ENCODE measurements at places on chromosomes 13 and 19.

GRCh38 chr13:45696610-45697226 lies 5.4 kb upstream of the CBY2 start:
- DNase-seq = no peak

DNA sequence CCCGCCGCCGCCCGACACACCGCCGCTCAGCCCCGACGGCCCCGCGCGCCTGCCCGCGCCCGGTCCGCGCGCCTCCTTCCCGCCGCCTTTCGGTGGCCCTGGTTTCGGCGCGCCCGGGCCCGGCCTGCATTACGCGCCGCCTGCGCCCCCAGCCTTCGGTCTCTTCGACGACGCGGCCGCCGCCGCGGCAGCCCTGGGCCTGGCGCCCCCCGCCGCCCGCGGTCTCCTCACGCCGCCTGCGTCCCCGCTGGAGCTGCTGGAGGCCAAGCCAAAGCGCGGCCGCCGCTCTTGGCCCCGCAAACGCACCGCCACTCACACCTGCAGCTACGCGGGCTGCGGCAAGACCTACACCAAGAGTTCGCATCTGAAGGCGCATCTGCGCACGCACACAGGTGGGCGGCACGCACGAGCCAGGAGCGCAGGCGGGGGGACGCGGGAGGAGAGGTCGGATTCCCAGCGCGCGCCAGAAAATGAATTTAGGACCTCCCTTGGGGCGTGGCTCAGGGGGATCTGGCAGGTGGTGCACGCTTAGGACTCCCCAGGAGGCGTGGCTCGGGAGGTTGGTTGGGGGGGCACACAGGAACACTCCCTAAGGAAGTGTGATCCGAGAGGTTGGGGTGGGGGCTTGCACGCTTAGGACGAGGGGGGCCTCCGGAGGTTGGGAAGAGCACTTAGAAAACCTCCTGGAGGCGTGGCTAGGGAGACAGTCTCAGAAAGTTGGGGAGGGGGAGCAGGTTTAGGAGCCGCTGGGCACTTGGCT lies 1.2 kb downstream of the KLF2 start:
- peak; percentile 78 for DNase-seq

GRCh38 chr19:15118248-15118647 lies 11.0 kb downstream of the SYDE1 start:
- DNase-seq = no peak

GRCh38 chr19:50418176-50419021 lies at the start of gene SPIB:
SPIB (plus strand) TSS chr19:50418938; CDS start chr19:50418963, 25 bp downstream.
- no peak for DNase-seq

GRCh38 chr13:67827992-67828391 lies 597.9 kb upstream of the PCDH9 start:
- no peak for DNase-seq

- DNase-seq = no peak
Observed at GRCh38 chr19:3766520-3766919, 4.0 kb downstream of the MRPL54 start.

GRCh38 chr13:28282451-28282850 lies 144.1 kb downstream of the PAN3 start:
- DNase-seq = no peak

GRCh38 chr13:34757441-34757840 lies 184.6 kb upstream of the NBEA start:
- DNase-seq = no peak

DNA sequence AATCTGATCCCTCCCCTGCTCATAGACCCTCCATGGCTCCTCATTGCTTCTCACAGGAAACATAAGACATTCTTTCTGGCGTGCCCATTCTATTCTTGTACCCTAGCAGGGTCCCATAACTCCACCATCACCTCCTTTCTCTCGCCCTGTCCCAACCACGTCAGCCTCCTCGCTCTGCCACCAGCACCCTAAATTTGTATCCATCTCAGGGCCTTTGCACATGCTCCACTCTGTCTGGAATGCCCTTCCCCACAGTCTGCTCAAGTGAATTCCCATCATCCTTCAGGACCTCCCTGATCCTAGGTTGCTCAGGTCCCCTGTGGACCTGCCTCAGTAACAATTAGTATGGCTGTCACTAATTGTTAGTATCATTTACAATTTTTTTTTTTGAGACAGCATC lies 10.5 kb downstream of the B3GNT3 start:
- DNase-seq = no peak

- no peak for DNase-seq
Observed at GRCh38 chr13:35700671-35701070, 224.2 kb upstream of the MAB21L1 start.

DNA sequence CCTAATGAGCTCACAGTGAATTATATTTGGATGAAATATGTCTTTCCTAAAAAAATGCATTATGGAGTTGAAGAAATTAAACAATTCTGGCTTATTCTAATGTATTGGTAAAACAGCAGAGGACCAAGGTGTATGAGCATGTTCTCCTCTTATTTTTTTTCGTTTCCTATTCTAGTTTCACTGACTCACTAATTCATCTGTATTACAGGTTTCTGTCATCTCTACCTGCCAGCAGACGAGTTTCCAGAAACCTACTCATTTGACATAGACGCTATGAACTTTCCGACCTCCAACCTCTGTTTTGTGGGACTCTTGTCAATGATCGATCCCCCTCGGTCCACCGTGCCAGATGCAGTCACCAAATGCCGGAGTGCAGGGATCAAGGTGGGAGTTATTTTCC lies 20.3 kb downstream of the ATP12A start:
- DNase-seq = no peak

- DNase-seq = no peak
Observed at GRCh38 chr19:54035215-54036178, 28.2 kb downstream of the VSTM1 start.

- DNase-seq = no peak
Observed at GRCh38 chr13:25217023-25217885, 45.2 kb upstream of the AMER2 start.

DNA sequence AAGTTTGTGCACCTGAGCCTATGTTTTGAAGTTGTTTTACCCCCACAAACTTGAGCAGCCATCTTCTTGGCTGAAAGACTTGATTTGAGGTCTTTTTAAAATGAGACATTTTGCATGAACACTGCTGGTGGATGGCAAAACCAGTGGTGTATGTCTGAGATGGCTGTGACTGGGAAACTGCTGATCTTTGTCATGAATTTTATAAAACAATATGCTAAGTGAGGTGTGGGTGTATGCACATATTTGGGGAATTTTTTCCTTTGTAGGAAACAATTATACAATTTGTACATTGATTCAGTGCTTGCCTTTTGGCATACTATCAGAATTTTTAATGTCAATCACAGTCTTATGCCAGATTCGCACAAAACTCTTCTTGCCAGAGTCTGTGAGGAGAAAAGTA lies 52.5 kb downstream of the ZAR1L start:
- no peak for DNase-seq

GRCh38 chr13:93549326-93550005 lies 322.9 kb downstream of the GPC6 start:
- DNase-seq = no peak

- DNase-seq = no peak
Observed at GRCh38 chr19:7288977-7289376, 5.2 kb downstream of the INSR start.

DNA sequence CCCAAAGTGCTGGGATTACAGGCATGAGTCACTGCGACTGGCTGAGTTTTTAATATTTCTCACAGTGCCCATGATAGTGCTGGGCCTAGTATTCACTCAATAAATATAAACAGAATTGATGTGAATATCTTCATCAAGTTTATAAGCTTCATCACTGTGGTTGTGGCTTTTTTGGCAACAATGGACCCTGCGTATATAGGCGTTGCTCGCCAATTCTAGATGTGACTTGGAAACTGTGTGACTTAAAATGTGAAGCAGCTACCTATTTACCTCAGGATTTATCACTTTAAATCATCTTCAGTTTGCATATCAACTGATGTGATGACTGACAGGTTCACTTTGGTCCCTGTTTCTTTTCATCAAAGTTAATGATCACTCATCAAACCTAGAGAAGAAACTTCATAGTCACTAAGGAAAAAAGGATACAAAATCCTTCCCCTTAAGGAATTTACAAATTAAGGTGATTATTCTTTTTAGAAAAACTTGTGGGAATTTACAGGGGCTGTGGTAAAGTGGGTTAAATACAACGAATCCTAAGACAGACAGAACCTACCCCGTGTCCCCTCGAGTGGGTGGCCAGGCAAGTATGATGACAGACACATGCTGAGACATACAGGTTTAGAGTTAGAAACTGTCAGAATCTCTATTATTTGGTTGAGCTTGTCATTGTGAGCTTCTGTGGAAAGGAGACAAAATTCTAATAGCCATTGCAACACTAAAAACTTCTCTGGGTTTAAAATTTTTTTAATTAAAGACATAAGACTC lies 101.3 kb downstream of the AKAP11 start:
- DNase-seq = no peak

DNA sequence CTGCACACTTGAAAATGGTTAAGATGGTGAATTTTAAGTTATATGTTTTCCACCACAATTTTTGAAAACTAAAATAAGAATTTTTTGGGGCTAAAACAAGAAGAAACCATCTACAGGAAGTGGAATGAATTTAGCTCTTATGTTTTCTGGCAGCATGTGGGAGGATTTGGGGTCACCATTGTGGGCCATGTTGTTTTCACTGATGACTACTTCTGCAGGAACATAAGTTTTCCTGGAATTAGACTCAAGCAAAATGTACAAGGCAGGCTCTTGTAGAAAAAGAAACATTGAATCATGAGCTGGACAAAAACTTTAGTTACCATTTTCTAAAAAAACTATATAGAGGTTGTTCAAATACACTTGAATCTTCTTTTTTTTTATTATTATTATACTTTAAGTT lies 125.3 kb upstream of the C1QTNF9B start:
- DNase-seq = no peak

DNA sequence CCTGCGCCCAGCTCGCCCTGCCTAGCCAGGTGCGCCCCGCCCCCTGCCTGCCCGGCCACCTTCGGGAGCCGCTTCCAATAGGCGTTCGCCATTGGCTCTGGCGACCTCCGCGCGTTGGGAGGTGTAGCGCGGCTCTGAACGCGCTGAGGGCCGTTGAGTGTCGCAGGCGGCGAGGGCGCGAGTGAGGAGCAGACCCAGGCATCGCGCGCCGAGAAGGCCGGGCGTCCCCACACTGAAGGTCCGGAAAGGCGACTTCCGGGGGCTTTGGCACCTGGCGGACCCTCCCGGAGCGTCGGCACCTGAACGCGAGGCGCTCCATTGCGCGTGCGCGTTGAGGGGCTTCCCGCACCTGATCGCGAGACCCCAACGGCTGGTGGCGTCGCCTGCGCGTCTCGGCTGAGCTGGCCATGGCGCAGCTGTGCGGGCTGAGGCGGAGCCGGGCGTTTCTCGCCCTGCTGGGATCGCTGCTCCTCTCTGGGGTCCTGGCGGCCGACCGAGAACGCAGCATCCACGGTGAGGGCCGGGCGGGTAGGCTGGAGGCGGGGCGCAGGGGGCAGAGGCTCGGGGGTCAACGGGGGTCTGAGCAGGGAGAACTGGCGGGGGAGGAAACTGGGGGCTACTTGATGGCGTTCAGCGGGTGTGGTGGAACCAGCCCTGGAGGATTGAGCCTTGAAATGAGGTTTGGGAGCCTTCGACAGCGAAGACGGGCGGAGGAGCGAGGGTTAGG lies at the start of gene SPINT2:
SPINT2 (plus strand) TSS at position 88 of the 727 bp plus-strand sequence; CDS start at position 408, 320 bp downstream.
- peak; percentile 47 for DNase-seq

GRCh38 chr13:49953560-49953959 lies 17.4 kb upstream of the SPRYD7 start:
- no peak for DNase-seq

DNA sequence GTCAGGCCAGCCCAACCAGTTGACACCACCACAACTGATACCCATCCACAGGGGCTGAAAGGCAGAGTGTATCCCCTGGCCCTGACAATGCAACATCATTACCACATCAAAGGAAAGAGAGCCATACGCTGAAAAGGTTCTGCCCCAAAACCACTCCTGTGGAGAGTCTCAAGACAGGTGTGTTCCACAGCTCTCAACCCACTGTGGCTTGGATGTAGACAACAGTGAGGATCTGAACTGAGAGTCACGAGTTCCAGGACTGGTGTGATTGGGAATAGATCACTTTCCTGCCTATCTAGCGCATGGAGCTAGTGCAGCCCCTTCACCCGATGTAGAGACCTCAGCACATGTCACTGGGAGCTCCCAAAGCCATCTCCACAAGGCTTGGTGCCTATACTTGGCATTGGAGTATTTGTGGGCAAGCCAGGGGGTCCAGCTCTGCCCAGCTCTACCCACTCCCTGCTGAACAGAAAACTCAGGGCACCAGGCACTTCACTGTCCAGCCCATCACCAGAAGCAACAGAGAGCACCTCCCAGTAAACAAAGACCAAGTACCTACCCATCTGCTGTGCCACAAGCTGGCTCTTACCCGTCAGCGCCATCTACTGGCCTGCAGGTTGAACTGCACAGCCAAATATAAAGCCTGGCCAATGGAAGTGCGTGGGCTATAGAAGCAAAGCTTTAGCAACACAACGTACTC lies 579.5 kb downstream of the UQCRFS1 start:
- DNase-seq = no peak

DNA sequence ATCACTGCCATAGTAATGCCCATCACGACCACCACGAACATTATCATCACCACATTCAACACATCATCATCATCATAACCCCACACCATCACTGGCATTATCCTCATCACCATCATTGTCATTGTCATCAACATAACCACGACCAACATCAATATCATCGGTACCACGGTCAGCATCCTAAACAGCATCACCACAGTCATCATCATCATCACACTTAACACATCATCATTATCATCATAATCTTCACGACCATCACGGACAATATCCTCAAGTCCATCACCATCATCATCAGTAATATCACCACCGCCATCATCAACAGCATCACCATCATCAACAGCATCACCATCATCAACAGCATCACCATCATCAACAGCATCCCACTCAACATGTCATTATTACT lies 70.3 kb downstream of the MBD3L1 start:
- no peak for DNase-seq

GRCh38 chr13:44404261-44405132 lies 30.9 kb downstream of the SERP2 start:
- no peak for DNase-seq

- no peak for DNase-seq
Observed at GRCh38 chr19:28934631-28935030, 278.3 kb downstream of the UQCRFS1 start.

DNA sequence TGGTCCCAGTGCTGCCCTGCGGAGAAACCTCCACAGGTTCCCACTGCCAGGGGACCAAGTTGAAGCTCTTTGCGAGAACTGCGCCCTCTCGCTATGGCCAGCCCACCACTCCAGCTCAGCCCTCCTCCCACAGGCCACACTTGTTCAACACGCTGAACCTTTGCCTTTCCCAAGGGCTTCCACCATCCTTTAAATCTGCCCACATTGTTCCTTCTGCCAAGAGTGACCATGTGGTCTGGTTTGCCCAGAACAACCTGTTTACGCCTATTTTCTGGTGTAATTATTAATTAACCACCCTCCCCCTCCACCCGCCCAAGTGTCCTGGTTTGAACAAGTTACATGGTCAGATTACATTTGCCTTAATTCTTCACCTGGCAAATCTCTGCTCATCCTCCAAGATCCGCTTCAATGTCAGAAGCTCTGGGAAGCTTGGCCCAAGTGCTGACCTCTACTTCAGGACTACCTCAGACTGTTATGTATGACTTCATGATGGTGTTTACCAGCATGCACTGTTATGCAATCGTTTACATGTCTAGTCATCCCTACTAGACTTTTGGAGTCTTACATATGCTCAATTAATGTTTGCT lies 12.0 kb upstream of the USP12 start:
- DNase-seq = no peak

GRCh38 chr13:51644654-51645053 lies 60.4 kb downstream of the WDFY2 start:
- no peak for DNase-seq

Measured in left hindlimb (tissue), 1 donor.